ENCODE measurements at places on chromosomes 5 and 9.

GRCh38 chr9:85216601-85217000 lies 525.2 kb downstream of the AGTPBP1 start:
- no peak for DNase-seq

- DNase-seq, result no peak
These were observed 48.6 kb upstream of the SPDL1 start for GRCh38 chr5:169534939-169535338.

GRCh38 chr9:31588006-31588405 lies 796.4 kb upstream of the ACO1 start:
- DNase-seq, result no peak

GRCh38 chr5:173680660-173681242 lies 64.3 kb upstream of the BOD1 start:
- DNase-seq, result no peak

GRCh38 chr5:6631441-6631840 lies 1.4 kb downstream of the NSUN2 start:
- DNase-seq, result no peak

DNA sequence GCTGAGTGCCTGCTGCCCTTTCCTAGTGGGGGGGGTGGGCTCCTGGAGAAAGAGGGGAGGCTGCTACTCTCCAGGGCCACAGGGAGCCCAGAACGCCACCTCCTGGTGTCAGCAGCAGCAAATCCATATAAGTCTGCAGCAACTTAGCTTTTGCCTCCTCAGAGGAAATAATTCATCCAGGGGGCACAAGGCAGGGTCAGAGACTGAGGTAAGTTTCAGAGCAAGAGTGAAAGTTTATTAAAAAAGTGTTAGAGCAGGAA lies 4.0 kb upstream of the CLPTM1L start:
- DNase-seq, result no peak

DNA sequence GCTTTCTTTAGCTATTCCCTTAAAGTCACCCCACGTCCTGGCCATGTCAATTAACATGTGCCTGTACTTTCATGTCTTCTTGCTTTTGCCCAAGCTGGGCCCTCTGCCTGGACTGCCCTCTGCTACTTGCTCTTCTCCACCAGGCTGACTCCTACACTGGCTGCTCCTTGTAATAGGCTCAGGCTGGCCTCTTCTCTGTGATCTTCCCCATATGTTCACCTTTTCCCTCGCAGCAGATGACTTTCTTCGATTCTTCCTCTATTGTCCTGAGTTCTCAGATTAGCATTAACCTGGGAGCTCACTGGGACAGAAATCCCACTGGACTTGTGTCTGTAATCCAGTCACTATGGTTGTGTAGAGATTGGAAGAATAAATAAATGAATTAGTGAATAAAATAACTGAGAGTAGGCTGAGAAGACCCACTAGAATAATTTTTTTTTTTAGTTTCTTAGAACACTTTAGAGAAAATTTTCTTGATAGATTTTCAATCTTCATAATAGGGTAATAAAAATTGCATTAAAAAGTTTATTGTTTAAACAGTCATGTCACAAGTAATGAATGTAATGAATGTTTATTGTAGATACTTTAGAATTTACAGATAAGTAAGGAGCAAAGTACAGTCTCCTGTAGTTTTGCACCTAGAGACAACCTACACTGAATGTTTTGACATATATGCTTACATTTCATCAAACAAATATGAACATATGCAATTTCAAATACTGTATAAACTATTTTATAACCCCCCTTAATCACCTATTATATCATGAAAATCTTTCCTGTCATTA lies 47.4 kb upstream of the TNFSF15 start:
- DNase-seq, result no peak

DNA sequence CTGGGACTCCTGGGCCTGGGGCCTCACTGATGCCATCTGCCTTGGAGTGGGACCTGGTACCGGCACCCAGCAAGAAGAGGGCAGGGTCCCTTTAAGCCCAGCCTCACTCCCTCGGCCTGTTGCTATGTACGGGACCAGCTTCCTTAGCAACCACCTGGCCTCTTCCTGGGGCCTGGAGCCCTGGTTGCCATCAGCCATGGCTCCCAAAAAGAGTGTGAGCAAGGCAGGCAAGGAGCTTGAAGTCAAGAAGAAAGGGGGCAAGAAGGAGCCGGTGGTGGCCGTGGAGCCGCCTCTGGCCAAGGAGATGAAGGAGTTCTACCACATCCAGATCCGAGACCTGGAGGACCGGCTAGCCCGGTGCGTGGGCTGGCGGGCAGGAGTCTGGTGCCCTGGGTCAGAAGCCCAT lies at the start of gene CFAP157:
Gene CFAP157 (plus strand): TSS at position 153 of the 406 bp plus-strand sequence. CDS start 44 bp downstream, at position 197.
- no peak for DNase-seq

DNA sequence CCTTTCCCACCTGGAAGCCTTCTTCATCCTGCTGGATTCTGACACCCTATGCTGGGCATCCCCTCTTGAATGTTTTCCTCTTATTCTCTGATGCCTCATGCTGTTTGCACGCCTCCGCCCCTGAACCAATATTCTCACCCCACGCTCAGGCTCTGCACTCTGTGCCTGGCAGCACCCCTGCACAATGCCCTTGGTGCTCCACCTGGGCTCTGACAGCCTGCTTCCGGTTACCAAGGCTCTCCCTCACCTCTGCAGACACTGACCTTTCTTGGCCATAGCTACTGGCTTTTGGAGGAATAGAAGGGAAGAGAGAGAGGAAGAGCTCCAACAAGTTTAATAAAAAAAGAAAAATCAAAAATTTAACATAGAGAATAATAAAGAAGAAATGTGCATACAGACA lies 108.7 kb upstream of the SHB start:
- DNase-seq, result no peak

GRCh38 chr9:27090711-27091110 lies 18.3 kb upstream of the TEK start:
- DNase-seq, result no peak

- peak; percentile 39 for DNase-seq
These were observed 439.0 kb downstream of the EBF1 start for GRCh38 chr5:158660726-158661125.

DNA sequence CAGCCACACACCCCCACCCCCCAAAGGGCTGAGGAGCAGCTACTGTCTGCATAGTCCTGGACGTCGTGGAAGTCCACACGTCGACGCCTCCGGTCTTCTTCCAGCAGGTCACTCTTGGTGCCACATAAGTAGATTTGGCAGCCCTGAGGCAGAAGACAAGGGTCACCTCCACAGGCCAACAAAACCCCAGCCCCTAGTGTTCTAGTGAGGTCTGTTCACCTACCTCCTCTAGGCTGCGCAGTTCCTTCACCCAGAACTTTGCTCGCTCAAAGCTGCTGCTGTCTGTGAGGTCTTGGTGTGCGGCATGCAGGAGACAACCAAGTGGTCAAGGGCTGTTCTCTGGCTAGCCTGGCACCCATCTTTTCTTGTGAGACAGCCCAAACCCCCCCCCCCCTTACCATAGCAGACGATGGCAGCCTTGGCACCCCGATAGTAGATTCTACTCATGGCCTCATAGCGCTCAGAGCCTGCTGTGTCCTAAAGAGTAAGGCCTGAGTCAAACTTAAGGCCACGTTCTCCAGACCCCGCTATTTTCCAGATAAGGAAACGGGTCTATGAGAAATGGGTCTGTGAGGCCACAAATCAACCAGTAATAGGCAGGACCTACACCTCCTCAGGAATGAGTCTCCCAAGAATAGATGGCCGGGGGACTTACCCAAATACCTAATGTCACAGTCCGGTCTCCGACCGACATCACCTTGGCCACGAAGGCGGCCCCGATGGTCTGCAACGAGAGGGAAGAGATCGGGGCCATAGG lies 987 bp downstream of the RAB24 start:
- no peak for DNase-seq

GRCh38 chr5:107887166-107887943 lies 216.6 kb upstream of the EFNA5 start:
- no peak for DNase-seq

DNA sequence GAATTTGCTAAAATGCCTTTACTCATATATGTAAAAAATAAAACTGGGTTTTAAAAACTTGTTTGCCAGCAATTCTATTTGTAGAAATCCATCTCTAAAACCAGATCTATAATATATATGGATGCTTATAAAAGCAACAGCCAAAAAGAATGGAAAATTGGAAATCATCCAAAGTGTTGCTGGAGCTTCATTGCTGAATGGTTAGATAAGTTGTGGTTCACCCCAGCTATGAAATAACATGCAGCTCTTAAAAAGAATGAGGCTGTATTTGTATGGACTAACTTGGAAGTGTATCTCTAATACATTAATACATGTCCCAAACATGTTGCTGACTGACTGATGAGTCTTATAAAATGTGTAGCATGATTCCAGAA lies 76.2 kb downstream of the STK10 start:
- DNase-seq, result peak; percentile 61

- no peak for DNase-seq
These were observed 110.3 kb upstream of the CTSL start for GRCh38 chr9:87615547-87616148.

DNA sequence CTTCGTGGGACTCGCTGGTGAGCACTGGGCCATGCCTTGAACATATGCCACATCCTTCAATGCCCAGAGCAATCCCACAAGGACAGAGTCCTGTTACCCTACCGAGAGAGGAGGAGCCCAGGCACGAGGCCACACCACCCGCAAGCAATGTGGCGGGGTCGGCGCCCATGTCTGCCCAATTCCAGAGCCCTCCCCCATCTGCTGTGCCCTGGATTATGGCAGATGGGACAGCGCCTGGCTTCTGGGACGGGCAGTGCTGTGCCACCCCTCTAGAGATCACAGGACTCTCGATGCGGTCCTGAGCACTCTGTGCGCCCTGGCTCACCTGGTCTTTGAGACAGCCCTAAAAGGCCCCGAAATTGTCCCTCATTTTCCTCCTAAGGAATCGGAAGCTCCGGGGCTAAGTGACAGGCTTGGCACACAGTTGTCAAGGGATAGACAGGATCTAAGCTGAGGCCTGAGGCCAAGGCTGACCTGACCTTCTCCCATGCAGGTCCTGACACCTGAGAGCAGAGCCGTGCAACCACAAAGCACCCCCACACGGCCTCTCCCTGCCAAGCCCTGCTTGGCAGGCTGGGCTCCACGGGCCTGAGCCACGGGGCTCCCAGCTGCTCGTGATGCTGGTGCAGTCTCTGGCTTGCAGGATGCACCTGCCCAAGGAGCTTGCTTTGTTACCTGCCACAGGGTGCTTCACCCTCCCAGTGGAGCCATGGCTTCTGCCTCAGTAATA lies 48.8 kb downstream of the PRRT1B start:
- DNase-seq, result no peak

DNA sequence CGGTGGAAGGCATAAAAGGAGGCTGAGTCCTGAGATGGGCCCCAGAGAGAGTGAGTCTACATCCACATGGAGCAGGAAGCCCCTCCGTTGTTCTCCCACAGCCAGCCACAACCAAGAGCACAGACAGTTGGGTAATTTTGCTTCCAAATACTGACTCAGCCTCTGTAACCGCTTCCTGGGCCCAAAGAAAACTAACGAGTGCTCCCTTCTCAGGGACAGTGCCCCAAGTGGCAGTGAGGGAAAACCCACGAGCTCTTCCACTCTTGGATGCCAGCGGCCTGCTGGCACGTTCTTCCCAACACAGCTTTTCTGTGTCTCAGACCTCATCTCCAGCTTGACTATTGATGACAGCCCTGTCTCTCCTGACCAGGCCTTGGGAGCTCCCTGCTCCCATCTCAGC lies 207.6 kb downstream of the FSTL4 start:
- no peak for DNase-seq

- DNase-seq, result no peak
These were observed 394.1 kb upstream of the GRIA1 start for GRCh38 chr5:153096381-153096780.

DNA sequence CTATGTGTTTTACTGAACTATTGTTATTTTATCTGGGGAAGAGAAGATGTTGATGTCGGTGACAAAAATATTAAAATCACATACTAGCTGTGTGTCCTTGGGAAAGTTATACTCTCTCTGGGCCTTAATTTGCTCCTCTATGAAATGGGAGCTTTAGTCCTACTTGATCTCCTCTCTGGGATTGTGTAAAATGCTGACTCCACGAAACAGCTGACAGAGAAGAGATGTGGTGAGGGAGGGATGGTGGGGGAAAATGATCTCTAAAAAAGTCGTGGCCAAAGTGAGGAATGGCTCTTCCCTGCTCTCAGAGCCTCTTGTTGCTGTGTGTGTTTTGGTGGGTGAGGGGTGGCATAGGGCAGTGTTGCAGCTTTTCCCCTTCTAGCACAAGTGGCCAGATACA lies 173.7 kb downstream of the MELK start:
- DNase-seq, result no peak

GRCh38 chr5:140168371-140168770 lies 6.6 kb upstream of the CYSTM1 start:
- DNase-seq, result no peak

DNA sequence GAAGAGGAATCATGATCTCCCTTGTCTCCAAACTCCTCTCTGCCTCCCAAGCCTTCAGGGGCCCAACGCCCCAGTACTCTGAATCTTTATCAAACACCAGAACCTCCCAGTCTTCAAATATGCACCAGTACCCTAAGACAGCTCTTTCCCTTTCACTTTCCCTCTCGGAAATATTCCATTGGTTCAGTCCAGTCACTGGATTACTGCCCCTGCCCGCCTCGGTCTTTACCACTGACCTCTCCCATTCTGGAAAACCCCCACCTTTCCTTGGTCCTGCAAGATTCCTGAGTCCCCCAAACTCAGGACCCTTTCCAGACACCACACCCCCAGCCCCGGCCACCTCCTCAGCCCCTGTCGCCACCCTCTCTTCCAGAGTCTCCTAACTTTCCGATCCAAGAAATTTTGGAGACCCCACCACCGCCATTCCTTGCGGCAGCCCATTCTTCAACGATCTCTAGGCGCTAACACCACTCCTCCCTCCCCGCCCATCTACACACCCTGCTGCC lies 674 bp downstream of the C5orf15 start:
- no peak for DNase-seq

DNA sequence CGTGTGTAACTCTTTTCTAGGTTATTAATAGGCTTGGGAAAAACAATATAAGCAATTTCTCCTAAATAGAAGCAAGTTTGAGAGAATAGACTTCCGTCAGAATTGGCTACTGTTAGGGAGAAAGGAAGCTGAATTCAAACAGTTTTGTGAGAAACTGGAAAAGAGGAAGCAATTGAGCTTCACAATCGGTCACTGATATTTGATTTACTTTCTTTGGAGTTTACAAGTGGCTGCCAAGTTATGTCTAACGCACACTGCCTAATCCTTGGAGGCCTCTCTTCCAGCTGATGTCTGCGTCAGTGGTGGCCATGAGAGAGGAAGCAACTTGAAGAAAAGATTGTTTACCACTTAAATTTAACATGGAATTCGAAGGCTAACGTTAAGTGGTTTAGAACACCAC lies 319.5 kb downstream of the ADGRV1 start:
- no peak for DNase-seq
